Activated CD4-positive, alpha-beta T cell treated with anti-CD3 and anti-CD28 coated beads for 1 hour (primary cell): ENCODE measurements at places on chromosomes 12 and 14.

GRCh38 chr12:124147575-124147974, 147.3 kb upstream of the RFLNA start:
- no peak for DNase-seq

- no peak for DNase-seq
Observed at GRCh38 chr12:92275443-92276154, 130.0 kb upstream of the BTG1 start.

DNA sequence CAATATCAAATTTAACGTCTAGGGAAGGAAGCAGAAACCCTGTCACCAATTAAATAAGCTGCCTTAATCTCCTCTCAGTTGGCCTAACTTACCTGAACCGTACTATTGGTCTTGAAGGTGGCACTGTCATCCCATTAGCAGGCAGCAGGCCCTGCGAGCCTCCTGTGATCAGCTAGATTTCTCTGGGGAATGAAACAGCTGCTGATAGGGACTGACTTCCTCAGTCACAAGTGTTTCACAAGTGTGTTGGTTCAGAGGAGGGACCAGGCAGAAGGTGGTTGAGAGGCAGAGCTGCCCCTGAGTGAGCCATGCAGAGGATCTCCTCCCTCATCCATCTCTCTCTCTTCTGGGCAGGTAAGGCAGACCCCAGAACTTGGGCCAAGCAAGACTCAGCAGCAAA, 166.8 kb downstream of the DAD1 start:
- DNase-seq = no peak

- peak; percentile 74 for DNase-seq
Observed at GRCh38 chr14:104677512-104678332, 11.7 kb upstream of the INF2 start.

DNA sequence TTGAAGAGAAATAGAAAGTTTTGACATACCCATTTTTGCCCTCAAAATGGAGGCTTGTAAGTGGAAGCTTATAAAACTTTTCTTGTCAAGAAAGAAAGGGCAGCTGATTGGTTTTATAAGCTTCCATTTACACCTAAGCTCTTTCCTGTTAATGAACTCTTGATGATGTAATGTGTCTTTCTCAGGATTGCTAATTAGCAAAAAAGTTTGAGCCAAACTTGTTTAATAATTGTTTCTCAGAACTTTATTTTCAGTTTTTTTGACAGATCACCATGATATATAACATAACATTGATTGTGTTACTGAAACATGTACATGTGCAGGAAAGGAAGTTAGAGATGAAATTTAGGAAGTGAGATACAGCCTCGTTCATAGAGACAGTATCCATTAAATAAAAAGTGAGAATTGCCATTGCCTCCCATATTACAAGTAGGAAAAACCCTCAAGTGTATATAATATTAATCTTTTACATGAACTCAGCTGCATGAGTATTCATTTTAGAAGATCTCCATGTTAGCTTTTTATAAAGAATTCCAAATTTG, 26.8 kb downstream of the RIC8B start:
- DNase-seq = no peak

- no peak for DNase-seq
Observed at GRCh38 chr14:104291123-104292000, 153.0 kb downstream of the KIF26A start.

- DNase-seq = no peak
Observed at GRCh38 chr14:88981948-88982347, 157.5 kb downstream of the TTC8 start.

DNA sequence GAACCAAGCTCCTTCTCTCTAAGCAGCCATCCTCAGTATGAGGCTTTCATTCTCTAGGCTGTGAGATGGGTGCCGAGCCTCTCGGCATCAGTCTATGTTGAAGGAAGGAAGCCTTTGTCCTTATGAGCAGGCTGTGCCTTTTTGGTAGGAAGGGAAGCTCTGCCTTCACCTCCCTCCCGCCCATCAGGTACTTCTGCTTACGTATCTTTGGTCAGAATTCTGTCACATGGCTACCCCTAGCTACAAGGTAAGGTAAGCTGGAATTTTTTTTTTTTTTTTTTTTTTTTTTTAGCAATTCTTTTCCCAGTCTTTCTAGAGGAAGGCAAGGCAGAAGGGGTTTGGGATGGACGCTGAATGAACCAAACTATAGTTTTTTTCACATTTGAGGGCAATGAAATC, 16.9 kb downstream of the BATF start:
- DNase-seq = no peak

DNA sequence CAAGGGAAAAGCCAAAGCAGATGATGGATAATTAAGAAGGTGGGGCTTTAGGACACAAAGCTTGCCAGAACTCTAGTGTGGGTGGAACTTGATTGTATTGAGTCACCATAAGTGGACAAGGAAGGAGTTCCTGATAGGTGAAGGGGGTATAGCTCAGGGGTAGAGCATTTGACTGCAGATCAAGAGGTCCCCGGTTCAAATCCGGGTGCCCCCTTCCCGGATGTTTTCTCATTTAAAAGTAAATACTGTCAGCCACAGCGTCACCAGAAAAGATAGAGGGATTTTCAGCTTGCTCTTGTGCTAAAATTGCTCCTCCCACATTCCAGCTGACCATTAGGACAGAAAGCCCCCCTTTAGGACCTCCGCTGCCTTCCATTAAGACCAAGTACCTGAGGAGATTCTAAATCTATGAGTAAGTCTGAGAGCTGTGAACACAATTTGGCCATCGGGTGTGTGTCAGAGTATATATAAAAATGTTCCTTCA, 36.6 kb downstream of the DCAF4 start:
- no peak for DNase-seq

DNA sequence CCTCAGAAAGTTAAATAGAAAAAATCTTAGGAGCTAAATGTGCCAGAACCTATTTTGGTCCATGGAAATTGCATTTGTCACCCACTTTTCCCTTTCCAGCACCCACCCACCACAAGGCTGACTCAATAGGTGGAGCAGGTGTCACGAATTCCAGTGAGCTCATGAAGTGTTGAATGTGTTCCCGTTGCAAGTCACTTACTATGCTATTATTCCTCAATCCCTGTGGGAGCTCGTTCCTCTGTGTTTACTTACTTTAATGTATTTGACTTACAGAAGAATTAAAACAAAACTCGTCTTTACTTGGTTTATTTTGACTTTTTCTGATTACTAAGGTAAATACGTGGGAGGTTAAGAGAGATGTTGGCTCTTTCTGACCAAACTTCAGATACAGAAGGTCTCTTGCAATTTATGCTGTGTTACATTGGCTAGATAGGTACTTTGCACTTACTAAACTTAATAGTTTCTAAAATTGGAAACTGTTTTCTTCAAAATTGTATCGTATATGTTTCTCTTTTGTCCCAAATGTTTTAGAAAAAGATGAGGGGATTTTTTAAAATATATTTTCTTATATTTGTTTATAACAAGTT, 269.4 kb upstream of the NOVA1 start:
- no peak for DNase-seq

GRCh38 chr14:104436047-104436591, 143.4 kb upstream of the C14orf180 start:
- DNase-seq = no peak

GRCh38 chr12:110565894-110566871, 16.9 kb downstream of the PPTC7 start:
- DNase-seq = no peak

DNA sequence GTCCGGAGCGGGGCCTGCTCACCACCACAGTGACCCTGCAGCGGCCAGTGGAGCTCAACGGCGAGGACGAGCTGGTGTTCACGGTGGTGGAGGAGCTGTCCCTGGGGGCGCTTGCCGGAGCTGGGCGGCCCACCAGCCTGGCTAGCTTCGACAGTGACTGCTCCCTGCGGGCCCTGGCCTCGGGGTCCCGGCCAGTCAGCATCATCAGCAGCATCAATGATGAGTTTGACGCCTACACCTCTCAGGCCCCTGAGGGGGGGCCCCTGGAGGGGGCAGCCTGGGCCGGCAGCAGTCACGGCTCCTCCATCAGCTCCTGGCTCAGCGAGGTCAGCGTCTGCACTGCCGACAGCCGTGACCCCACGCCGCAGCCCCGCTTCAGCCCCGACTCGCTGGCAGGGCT, 37.4 kb downstream of the KIF26A start:
- no peak for DNase-seq

DNA sequence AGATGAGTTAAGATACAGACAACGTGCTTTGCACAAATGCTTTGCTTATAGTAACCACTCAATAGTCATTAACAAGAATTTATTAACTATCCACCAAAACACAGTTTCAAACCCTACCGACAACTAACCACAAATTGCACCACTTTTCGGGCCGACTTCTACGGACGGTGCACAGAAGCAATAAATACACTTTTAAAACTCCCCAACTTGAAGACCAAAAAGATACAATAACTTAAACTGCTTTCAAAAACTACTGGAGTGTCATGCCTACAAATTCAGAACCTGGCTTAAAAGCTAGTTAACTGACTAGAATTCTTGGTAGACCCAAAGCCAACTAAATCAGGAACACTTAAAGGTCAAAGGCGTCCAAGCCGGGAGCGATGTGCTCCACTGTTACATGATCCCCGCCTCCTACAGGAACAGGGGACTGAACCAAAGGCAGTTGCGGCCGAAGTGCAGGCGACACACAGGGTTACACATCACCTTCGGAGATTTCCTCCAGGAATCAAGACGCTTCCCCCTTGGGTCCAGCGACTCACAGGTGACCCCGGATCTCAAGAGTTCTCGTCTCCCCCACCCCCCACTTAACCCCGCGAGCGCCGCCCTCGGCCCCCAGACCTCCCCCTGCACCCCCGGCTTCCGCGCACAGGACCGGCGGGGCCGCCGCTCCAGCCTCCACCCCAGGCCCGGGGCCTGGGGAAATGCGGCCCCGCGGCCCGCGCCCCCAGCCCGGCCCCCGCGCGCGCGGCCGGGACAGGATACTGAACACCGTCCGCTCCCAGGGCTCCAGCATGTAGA, 507 bp downstream of the SPTSSA start:
- no peak for DNase-seq

DNA sequence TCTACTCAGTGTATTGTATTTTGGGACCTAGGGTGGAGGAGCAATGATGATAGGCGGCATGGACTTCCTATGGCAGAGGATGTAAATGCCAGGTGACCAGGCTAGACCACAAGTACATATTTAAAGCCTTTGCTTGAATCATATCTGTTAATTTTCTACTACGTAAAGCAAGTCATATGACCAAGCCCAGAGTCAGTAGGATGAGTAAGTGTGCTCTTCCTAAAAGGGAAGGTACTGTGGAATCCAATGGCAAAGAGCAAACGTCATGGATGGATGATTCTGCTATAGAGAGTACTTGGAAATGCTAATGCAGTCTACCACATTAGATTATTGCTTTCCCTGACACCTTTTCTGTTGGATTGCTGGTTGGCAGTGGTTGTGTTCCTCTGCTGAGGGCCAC, 16.8 kb downstream of the GPATCH2L start:
- no peak for DNase-seq

DNA sequence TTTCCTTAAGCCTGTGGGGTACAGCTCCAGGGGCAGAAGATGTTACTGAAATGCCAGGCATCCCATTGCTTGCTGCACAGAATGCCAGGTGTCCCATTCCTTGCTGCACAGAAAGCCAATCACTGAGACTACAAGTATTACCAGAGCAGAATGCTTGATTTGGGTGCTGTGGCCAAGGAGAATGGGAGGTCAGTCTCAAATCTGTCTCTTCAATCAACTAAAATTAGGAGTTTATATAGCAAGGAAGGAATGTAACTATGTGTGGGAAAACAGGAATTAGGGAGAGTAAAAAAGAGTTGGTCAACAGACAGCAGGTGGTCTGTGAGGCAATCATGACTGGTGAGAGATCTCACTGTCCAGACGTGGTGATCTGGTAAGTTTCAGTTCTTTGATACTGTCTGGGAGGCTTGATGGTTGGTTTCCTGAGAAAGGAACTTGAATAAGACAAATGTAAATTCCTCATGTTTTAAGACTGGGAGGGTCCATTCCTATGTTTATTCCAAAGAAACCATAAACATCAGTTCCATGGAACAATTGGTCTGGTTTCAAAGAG, 31.2 kb upstream of the VASH1 start:
- DNase-seq = no peak

DNA sequence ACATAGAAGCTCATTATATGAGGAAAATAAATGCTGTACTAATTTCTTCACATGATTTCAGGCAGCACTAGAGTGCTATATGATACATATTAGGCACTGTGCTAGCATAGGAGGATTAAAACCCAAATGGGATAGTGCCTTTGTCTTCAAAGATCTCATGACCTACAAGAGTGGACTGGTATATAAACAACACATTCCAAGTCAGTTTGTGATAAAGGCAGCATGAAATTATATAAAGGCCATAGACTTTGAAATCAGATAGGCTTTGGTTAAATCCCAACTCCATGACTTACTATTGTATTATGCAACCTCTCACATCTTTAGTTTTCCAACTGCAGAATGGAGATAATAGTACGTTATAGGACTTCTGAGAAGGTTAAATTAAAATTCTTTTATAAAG, 179.7 kb downstream of the RAD51B start:
- DNase-seq = no peak

DNA sequence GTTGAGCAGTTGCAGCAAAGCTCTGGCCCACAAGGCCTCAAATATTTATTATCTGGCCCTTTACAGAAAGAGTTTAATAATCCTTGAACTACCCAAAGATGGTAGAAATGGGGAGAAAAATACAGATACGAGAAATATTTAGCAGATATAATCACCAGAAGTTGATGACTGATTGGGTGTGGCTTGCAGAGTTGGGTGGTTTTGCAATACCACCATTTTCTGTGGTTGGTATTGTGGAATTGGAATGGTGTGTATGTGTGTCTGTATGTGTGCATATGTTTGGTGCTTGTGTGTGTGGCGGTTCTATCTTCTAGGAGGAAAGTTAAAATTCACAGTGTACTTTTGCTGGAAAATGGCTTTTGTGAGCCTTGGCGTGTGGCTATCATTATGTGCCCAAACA, 85.4 kb upstream of the MANSC4 start:
- DNase-seq = no peak

DNA sequence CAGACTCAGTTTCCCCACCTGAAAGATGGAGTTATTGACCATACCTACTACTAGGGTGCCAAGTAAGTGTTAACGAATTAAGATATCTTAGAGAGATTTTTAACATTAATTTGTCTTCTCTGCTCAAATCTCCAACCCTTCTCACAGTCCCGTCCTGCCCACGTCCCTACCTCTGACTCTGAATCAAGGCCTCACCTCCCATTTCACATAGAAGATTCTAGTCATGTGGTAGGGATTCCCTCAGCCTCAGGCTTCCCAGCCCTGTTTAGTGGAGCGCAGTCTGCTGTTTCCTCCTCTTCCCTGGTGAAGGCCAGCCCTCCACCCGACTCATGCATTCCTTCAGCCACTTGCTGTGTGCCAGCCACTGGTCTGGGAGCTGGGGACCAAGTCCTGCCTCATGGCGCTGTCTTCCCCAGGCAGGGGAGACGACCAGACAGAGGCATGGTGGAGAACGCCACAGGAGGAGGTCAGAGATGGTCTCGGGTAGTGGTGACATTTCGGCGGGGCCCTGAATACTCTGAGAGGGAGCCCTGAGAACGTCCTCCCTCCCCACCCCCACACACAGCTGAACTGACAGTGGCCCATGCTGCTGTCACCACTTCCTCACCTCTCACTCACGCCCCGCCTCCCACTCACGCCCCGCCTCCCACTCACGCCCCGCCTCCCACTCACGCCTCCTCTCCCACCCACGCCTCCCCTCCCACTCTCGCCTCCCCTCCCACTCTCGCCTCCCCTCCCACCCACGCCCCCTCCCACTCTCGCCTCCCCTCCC, 38.8 kb downstream of the TMEM63C start:
- no peak for DNase-seq
